ENCODE measurements at places on chromosomes 13 and 19. TPM values are rescaled to one million over a fixed set of nuclear protein-coding genes. Genes with fewer than 3 reads are reported as not detected.

GRCh38 chr13:24251525-24251924 lies 57.9 kb upstream of the C1QTNF9 start:
- no peak for DNase-seq

GRCh38 chr19:31166206-31166605 lies 183.0 kb downstream of the TSHZ3 start:
- DNase-seq = no peak

DNA sequence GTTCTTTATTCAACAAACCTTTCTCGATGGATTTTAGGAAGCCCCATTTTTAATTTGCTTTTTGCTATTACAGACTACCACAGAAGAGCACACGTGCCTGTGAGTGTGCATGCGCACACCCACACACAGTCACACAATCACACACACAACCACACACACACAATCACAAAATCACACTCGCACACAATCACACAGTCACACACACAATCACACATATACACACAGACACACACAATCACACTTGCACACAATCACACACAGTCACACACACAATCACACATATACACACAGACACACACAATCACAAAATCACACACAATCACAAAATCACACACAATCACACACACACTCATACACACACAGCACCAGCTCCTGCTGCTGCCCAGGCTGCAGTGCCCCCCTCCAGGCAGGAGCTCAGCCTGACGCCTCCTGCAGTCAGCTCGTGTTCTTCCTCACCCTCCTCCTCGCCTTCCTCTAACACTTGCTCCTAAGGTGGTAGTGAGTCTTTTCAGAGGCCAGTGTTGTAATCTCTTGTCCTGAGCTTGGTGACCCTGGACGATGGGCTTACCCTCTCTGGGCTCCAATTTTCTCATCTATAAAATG lies 125.0 kb upstream of the SOX1 start:
- DNase-seq = no peak

GRCh38 chr19:35615036-35615435 lies 2.5 kb downstream of the HAUS5 start:
- no peak for DNase-seq

GRCh38 chr19:1286487-1287353 lies 1.0 kb downstream of the EFNA2 start:
- no peak for DNase-seq

DNA sequence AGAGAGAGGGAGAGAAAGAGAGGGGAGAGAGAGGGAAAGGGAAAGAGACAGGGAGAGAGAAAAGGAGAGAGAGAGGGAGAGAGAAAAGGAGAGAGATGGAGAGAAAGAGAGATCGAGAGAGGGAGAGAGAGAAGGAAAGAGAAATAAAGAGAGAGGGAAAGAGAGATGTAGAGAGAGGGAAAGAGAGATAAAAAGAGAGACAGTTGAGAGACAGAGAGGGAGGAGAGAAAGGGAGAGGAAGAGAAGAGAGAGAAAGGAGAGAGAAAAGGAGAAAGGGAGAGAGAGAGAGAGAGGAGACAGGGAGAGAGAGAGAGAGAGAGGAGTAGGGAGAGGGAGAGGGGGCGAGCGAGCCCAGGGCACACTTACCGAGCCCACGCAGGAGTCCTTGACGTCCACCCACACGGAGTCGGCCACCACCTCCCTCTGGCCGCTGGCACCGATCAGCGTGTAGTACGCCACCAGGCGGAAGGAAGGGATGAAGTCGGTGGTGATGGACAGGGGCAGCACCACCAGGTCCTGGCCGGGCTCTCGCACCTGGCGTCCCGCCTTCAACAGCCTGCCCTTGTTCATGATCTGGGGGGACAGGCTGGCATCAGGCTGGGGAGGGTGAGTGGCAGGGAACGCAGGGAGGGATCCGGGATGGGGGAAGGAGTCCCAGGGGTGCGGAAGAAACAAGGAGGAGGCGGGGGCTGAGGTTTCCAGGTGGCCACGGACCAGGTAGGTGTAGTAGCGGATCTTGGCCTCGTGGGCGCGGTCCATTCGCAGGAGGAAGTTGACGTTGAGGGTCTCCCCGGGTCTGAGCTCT lies 10.0 kb downstream of the C3 start:
- peak; percentile 22 for DNase-seq

Gene OR4F17
- not detected for total RNA-seq

Gene ZNF135
- 2.8 TPM for total RNA-seq

Measured in lung microvascular endothelial cell (primary cell).